ENCODE measurements at places on chromosomes 3 and 15. TPM values are rescaled to one million over a fixed set of nuclear protein-coding genes. Genes with fewer than 3 reads are reported as not detected.
A peak's percentile ranks its signal among the peaks of the same experiment; 100 is the strongest.

Gene COL7A1
- 356 TPM for total RNA-seq

Gene CPLX3
- total RNA-seq = not detected

Gene FRMD4B
- 61.0 TPM for total RNA-seq

Gene SKOR1
- total RNA-seq = 1.1 TPM

DNA sequence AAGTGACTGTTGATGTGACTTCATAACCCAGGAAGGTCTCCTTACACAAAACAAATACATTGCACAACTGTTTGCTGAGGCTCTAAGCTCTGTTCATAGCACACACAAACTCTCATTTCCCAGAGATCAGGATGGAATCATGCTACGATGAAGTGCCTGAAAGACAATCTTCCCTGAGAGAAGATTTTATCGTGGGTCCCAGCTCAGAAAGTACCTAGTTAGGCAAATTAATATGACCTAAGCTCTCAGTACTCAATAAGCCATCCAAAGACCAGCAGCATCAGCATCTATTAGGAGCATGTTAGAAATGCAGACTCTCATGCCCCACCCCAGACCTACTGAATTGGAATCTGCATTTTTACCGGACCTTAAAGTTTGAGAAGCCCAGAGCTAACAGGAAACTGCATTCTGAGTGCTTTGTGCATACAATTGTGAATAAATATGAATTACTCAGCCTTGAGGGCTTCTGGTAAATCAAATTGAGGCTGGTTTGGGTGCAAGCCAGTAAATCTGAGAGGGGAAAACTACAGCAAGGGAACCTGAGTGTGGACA lies 161.5 kb upstream of the C2CD4B start:
- no peak for DNase-seq
- H3K4me1 ChIP-seq = no peaks in the 10 kb centered on the region
- H3K4me3 ChIP-seq = no peak overlapping the region
- peaks cover 18% of the 10 kb centered on the region for H3K27me3 ChIP-seq
- H3K27ac ChIP-seq = no peak overlapping the region
- no peaks in the 10 kb centered on the region for H3K36me3 ChIP-seq

GRCh38 chr3:185381320-185382058 lies 18.6 kb downstream of the MAP3K13 start:
- H3K4me1 ChIP-seq = no peaks in the 10 kb centered on the region
- no peak for DNase-seq
- no peak overlapping the region for H3K4me3 ChIP-seq
- no peak overlapping the region for H3K27ac ChIP-seq
- no peaks in the 10 kb centered on the region for H3K27me3 ChIP-seq

DNA sequence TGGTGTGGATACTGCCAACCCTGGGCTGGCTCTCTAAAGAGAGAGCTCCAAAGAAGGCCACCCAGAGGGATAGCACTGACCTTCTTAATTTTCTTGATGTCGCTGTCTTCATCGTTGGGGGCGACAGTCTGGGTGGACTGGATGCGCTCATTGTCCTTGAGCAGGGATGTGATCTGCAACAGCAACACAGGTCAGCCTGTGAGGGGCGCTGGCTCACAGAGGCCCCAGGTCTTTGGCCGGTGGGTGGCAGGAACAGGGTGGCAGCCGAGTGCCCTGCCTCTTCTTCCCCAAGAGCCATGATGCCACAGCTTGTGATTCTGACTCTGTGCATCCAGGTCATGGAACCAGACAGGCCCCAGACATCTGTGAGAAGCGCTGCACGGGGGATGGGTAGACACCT lies 41.2 kb downstream of the RASGRF1 start:
- no peaks in the 10 kb centered on the region for H3K36me3 ChIP-seq
- H3K4me1 ChIP-seq = no peaks in the 10 kb centered on the region
- H3K4me3 ChIP-seq = no peak overlapping the region
- DNase-seq = no peak
- H3K27ac ChIP-seq = no peak overlapping the region

- peaks cover 16% of the 10 kb centered on the region for H3K36me3 ChIP-seq
- DNase-seq = no peak
- no peak overlapping the region for H3K27ac ChIP-seq
These were observed 35.4 kb downstream of the SMARCC1 start for GRCh38 chr3:47746264-47746663.

GRCh38 chr3:40739971-40740370 lies 215.2 kb downstream of the ZNF621 start:
- H3K4me1 ChIP-seq = no peaks in the 10 kb centered on the region
- H3K27ac ChIP-seq = no peak overlapping the region

DNA sequence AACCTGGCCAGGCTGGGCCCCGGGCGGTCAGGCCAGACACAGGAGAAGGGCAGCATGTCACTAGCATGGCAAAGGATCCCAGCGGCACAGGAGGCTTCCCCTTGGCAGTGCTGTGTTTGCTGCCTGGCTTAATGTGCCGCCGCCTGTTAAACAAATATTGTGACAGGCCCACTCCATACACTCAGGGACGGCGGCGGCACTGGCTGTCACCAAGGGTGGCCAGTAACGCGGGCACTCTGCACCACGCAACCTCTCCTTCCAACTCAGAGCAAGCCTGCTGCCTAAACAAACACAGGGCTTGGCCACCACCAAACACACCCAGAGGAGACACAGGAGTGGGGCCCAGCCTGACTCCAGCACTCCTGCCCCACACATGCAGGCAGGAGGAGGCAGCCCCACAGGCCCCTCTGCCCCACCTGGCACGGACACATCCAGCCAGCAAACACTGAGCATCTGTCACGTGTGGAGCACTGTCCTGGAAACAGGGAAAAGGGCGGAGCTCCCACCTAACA lies 48.0 kb downstream of the TPRA1 start:
- no peak for DNase-seq
- no peaks in the 10 kb centered on the region for H3K27me3 ChIP-seq
- H3K4me1 ChIP-seq = peaks cover 7% of the 10 kb centered on the region

DNA sequence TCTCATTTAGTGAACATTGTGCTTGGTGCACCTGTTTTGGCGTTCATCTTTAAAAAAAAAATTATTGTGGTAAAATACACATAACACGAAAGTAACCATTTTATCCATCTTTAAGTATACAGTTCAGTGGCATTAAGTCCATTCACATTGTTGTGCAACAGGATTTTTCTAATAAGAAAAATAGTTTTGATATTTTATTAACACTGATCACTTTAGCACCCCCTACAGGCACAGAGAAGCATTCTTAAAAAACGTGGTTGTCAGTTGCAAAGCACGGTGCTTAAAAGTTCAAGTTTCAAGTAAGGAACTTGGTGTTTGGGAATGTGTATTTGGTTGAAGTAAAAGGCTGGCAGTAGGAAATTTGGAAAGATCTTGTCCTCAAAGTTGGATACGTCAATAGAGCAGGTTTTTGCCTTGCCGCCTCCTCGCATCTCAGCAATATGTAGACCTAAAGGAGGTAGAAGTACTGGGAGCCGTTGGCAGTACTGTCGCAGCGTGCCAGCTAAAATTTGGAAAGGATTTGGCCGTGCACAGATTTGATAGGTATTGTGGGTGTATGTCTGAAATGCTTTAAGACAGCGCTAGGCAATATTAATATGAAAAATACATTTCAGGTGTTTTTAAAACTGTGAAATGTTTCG lies 110.4 kb downstream of the LRRC28 start:
- no peaks in the 10 kb centered on the region for H3K27me3 ChIP-seq
- no peaks in the 10 kb centered on the region for H3K4me1 ChIP-seq
- H3K27ac ChIP-seq = no peak overlapping the region
- peaks cover 8% of the 10 kb centered on the region for H3K36me3 ChIP-seq

GRCh38 chr15:64809649-64810496 lies 15.6 kb downstream of the PIF1 start:
- no peaks in the 10 kb centered on the region for H3K27me3 ChIP-seq
- H3K36me3 ChIP-seq = no peaks in the 10 kb centered on the region
- no peak overlapping the region for H3K4me3 ChIP-seq
- no peak overlapping the region for H3K27ac ChIP-seq
- H3K4me1 ChIP-seq = peaks cover 11% of the 10 kb centered on the region
- DNase-seq = peak; percentile 88
